ENCODE measurements at places on chromosomes 13 and 19.

GRCh38 chr19:54062643-54063042, 1.1 kb downstream of the VSTM1 start:
- DNase-seq, result no peak

DNA sequence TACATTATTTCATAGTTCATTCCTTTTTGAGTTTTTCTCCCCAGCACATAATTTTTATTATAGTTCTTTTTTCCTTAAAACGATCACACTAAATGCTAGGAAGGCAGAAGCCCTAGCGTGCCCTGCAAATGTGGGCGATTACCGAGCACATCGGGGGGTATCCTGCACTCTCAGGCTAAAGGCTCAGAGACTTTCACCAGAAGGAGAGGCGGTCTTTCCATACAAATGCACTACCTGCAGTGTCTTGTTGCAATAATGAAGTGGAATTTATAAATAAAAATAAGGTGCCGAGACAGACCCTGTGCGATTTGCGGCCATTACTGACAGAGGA, 29.3 kb upstream of the SPACA7 start:
- no peak for DNase-seq

GRCh38 chr13:45500492-45501174, 35.9 kb downstream of the COG3 start:
- peak; percentile 61 for DNase-seq

GRCh38 chr13:72567566-72567965, 159.9 kb downstream of the MZT1 start:
- no peak for DNase-seq

GRCh38 chr13:45341799-45342500, 967 bp upstream of the TPT1 start:
- DNase-seq, result no peak

GRCh38 chr19:38383743-38384142, 4.1 kb downstream of the GGN start:
- DNase-seq, result no peak

DNA sequence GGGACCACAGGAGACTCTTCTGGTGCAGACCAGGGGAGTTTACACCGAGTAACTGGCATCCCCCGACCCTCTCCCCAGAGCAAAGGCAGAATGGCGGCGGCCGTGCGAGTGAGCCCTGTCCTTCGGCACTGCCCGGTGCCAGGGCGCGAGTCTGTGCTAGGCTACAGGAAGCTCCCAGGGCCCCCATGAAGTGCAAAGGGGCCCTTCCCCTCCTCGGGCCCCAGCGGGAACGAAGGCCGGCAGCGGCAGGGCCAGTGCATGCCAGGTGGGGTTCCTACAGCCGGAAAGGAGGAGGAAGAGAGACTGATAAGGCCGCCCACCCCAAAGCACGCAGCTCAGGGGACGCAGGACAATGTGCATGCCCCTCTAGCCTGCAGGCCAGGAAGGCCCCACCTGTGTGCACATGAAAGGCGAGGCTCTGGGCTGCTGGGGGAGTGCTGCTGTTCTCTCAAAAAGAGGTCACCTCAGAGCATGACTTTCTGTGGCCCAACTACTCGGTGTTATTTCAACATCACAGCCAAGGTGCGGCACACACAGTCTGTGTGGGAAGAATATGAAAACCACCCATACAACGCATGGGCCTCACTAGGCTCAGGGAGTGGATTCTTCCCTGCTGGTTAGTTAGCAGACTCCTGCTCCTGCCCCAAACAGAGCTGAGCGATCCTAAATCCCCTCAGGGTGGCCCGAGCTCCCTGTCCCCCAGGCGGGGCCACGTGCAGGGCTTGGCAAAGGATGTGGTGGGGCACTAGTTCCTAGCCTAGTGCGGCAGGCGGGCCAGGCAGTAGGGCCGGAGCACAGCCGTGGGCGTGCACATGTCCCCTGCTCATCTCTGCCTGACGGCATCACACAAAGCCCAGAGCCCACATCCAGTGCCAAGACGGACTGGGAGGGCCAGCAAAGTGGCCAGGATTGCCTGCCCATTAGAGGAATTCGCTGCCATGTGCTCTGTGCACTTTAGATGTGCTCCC, 28.4 kb upstream of the TIMM44 start:
- no peak for DNase-seq

DNA sequence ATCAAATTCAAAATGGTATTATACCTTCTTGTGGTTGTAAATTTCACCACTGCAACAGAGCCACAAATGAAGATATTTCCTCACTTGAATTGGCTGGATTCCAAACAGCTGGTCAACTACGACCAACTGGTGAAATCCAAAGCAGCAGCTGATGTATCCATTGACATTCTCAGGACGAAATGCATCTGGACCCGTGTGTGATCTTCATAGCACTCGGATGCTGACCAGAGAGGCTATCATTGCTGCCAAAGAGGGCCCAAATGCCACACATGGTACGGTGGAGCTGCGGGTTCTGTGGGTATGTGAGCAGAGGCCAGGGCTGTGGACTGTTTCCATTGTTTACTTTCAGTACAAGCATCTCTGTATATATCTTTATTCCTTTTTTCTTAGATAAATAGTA, 25.6 kb upstream of the PCCA start:
- DNase-seq, result no peak

- no peak for DNase-seq
Observed at GRCh38 chr19:10138879-10139795, 19.4 kb upstream of the EIF3G start.

DNA sequence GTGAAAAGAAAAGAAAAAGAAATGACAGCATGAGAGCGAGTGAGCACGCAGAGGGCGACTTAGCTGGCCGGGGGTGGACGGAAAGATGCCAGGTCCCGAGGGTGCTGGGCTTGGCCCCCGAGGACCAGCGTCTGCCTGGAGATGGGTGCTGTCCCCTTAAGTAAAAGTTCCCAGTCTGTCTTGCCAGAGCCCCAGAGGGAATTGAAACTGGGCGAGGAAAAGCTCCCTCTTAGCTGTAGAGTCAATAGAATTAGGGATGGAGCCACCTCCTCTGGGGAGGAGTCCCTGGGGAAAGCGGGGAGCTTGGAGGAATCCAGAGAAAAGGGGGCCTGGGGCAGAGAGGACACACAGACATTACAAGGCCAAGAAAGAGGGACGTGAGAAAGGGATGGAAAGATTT, 13.3 kb downstream of the BCAM start:
- no peak for DNase-seq

DNA sequence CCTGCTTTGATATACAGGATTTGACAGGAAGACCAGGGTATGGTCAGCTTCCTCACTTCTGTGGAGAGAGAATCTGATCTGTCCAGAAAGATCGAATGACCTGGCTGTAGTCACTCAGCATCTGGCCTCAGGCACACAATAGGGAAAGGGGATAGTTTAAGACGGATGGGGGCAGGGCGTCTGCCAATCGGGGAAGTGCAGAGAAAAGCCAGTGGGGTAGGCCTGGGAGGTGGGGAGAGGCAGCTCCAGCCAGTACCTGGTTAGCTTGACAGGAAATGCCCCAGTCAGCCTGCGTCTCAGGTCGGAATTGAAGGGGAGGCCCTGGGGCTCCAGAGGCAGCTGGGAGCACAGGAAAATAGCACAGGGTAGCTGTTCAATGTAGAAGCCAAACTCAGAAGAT, 12.4 kb downstream of the ZNF444 start:
- no peak for DNase-seq

- DNase-seq, result no peak
Observed at GRCh38 chr13:102183509-102184182, 218.2 kb downstream of the FGF14 start.

GRCh38 chr19:42360787-42361544, 29.1 kb downstream of the CNFN start:
- DNase-seq, result peak; percentile 17

GRCh38 chr13:27465611-27466010, 15.2 kb upstream of the MTIF3 start:
- no peak for DNase-seq

DNA sequence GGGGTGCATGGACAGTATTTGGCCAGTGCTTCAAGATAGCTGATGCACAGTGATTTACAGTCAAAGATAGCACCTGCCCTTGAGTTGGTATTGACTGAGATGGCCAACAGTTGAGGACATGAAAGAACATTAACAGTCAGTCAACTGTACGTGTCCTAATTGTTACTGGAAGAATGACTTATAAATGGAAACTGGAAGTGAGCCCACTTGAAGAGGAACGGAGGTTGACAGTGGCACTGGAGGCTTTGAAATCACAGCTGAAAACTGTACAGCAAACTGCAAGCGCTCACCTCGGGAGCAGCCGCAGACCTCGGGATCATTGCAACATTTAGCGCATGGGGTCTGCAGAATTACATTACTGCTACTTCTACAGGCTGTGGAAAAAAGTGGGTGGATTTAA, 77.1 kb downstream of the GGACT start:
- no peak for DNase-seq
